ENCODE measurements at places on chromosomes 7 and 10. TPM values are rescaled to one million over a fixed set of nuclear protein-coding genes. Genes with fewer than 3 reads are reported as not detected.

GRCh38 chr7:118621810-118622360 is 397.4 kb downstream of the ANKRD7 start:
- DNase-seq = no peak

DNA sequence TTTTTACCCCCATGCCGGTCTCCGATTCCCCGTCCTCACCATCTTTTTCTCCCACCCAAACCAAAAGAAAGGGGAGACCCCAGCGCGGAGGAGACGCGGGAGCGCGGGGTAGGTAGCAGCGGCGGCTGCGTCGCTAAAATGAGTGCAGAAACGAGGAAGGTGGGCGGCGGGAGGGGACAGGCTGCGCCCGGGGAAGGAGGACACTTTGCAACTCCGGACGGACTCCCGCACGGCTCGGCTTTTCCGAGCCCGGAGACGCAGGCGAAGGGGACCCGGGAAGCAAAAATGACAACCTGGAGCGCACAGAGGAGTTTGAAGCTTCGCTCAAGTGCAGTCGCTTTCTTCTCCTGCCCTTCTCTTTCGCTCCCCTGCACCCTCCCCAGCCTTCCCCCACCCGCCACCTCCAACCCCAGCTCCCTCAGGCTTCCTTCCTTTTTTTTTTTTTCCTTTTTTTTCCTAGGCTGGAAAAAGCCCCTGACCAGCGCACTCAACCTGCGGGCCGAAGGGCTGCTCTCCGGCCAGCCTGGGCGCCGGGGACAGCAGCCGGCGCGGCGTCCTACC is 453 bp downstream of the SFMBT2 start:
- DNase-seq = no peak

DNA sequence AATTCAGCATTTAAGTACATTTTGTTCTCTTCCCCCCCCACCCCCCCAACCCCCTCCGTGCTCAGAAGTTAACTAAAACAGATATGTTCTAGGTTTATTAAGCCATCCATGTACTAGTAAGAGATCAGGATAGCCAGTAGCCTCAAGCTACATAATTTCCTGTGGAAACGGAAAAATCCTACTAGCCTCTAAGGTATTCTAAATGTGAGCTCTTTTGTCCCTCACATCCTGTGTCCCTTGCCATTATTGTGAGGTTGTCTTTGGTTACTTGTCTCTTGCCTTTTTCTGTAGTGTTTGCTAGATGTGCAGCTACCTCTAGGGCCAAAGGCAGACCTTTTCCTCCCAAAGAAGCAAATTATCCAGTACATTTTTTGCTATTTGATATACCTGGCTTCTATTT is 92.1 kb downstream of the BTRC start:
- no peak for DNase-seq

DNA sequence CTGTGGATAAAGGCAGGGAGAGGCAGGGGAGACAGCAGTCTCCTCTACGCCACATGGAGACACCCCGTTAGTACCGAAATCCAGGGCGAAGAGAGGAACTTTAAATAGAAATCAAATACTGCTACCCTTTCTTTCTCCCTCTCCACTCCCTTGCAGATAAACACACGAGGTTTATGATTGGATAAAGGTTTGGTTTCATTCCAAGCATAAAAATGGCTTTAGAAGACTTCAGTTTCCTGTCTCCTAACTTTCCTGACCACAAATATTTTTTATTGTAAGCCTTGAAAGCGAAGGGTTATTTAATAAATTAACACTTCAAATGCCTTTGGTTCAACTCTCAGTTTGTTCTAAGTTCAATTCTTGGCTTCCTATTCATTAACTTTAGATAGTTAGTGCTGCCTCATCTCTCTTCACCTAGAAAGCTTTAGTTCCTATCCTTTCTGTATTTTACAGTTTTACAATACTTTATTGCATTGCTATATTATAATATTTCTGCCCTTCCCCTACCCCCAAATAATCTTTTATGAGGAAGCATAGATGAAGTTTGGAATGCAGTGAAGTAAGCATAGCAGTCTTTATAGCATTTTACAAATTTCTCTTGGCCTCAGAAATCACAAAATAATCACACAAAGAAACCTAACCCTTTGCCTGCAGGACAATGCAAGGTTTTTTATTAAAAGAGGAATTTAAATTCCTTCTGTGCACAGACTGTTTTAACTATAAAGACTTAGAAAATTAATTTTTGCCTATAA is 31.5 kb upstream of the ARID5B start:
- peak; percentile 41 for DNase-seq

The FIGNL1 gene
- polyA plus RNA-seq = 31.0 TPM
